NCI-H748 treated with DMSO at 0.1 percent for 48 hours (cell line): ENCODE measurements at places on chromosomes 5 and 9.

- no peak for DNase-seq
Measured at GRCh38 chr9:74979844-74980243, 27.1 kb upstream of the C9orf40 start.

- DNase-seq: no peak
Measured at GRCh38 chr5:172957458-172957857, 1.8 kb upstream of the RPL26L1 start.

DNA sequence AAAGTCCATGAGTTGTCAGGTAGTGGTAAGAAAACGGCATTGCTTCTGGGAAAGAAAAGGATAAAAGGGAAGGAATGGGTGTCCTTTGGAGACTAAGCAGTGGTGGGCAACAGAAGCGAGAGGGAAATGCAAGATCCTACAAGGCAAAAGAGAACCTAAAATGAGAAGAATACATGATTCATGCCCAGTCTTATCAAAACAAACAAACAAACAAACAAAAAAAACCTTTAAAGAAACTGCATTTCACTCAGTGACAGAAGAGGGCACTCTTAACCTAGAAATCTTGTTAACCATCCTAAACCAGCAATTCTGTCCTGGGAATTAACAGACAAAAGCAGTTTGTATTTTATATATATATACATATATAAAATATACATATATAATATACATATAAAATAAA, 88.5 kb downstream of the SUSD1 start:
- DNase-seq: peak; percentile 4

- DNase-seq: no peak
Measured at GRCh38 chr5:137616046-137616445, 116.9 kb upstream of the SPOCK1 start.
